ENCODE measurements at places on chromosomes 11 and 22.

GRCh38 chr11:47917599-47918369, 62.6 kb upstream of the PTPRJ start:
- DNase-seq = peak; percentile 91

DNA sequence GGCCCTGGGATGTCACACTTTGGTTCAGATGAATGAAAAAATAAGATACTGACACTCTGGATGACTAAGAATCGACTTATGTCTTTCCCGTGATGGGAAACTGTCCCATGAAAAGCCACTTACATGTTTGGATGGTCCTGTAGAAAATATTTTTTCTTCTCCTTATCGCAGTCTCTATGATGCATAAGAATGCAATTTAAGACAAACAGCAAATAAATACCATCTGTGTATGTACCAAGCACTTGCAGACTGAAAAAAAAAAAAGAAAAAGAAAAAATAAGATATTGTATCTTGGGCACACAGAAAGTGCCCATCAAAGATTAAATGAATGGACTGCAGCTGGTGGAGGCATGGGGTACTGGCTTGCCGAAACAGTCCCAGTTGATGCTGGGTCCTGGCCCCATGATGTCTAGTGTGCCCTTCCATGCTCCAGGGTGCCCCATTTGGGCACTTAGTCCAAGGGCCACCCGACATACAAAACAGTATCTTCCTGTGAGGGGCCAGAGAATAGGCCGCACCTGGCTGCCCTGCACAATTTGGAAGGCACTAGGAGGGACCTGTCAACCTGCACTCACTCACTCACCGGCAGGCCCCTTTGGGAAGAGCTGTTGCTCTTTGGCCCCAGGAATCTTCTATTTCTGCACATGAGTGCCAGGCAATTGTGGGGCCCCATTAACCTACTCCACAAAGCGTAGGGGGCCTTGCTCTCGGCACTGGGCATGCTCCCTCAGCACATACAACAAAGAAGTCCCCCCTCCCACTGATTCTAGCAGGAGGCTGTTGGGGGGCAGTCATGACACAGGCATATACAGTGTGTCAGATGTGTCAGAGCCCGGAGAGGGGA, 2.5 kb upstream of the ZBED4 start:
- DNase-seq = no peak

DNA sequence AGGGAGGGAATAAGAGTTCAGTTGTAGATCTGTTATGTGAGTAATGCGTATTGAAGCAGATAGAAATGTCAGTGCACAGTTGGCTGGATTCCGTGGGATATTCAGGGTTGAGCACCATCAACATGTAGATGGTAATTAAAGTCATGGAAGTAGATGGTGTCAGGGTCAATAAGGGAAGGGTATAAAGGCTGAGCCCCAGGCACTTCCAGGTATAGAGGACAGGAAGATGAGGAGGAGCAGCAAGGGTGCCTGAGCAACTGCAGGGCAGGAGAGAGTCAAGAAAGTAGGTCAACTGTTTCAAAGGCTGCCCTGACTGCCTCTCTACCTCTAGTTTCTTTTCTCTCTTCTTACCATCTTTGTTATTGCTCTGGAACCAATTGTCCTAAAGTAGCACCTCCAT, 85.9 kb downstream of the MICAL2 start:
- no peak for DNase-seq

DNA sequence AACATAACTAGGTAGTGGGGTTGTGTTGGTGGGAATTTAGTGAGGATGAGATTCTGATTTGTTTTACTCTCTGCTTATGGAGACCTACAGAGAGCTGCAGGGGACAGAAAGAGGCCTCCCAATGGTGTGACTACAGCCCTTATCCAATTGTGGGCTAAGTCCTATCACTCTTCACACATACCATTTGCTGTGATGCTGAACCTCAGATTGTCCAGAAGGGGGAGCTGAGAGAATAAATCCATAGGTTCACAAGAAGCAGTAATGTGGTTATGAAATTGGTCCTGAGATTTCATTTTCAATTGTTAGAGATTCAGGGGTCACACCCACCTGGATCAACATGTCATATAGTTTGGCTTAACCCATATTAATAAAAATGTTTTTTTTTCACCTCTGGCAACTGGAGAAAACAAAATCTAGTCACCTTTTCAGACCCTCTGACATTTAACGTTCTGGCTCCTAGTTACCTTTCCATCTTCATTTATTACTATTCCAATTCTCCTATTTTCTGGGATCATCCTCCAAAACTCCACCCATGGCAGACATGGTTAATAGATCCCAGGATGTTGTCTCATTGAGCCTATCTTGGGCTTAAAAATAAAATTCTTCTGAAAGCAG, 53.3 kb upstream of the PTPN5 start:
- peak; percentile 13 for DNase-seq

- DNase-seq = no peak
Observed at GRCh38 chr11:86047275-86047991, 21.5 kb downstream of the PICALM start.

- DNase-seq = peak; percentile 38
Observed at GRCh38 chr22:48785792-48786678, 1041.6 kb downstream of the BRD1 start.

Data from SJCRH30 (cell line).